Stimulated activated CD8-positive, alpha-beta memory T cell treated with anti-CD3 and anti-CD28 coated beads, Interleukin-7, amount 100 ng/mL, for 1 hour (primary cell): ENCODE measurements at places on chromosomes 7 and 10.

- no peak for DNase-seq
Observed at GRCh38 chr10:87931836-87932230, 68.4 kb downstream of the PTEN start.

DNA sequence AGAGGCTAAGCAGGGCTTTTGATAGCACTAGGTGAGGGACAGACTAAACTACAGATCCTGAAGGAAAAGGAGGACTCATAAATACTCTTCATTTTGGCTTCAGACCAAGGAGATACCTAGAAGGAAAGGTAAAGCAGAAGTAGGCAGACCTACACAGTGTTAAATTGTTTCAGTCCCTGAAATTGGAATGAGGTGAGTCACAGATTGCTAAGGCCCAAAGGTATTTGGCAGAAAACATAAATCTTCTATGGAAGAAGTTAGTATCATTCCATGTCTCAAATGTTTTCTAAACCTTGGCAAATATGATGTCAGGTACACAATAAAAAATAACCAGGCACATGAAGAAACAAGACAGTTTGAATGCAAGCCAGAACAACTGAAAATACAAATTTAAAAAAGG, 30.0 kb downstream of the MTERF1 start:
- DNase-seq, result no peak

- no peak for DNase-seq
Observed at GRCh38 chr10:119243488-119243887, 36.1 kb downstream of the GRK5 start.

- DNase-seq, result no peak
Observed at GRCh38 chr10:47036771-47037170, 125.5 kb downstream of the PTPN20 start.

DNA sequence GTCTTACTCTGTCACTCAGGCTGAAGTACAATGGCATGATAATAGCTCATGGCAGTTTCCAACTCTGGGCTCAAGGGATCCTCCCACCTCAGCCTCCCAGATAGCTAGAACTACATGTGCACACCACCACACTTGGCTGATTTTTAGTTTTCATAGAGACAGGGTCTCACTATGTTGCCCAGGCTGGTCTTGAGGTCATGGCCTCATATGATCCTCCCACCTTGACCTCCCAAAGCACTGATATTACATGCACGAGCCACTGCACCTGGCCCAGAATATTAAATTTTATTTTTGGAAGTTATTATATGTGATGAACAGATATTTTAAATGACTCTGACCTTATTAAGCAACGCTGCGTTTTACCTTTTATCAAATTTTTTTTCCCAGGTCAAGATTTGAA, 94.4 kb downstream of the PODXL start:
- no peak for DNase-seq

- DNase-seq, result no peak
Observed at GRCh38 chr10:109893386-109893785, 29.9 kb downstream of the XPNPEP1 start.

DNA sequence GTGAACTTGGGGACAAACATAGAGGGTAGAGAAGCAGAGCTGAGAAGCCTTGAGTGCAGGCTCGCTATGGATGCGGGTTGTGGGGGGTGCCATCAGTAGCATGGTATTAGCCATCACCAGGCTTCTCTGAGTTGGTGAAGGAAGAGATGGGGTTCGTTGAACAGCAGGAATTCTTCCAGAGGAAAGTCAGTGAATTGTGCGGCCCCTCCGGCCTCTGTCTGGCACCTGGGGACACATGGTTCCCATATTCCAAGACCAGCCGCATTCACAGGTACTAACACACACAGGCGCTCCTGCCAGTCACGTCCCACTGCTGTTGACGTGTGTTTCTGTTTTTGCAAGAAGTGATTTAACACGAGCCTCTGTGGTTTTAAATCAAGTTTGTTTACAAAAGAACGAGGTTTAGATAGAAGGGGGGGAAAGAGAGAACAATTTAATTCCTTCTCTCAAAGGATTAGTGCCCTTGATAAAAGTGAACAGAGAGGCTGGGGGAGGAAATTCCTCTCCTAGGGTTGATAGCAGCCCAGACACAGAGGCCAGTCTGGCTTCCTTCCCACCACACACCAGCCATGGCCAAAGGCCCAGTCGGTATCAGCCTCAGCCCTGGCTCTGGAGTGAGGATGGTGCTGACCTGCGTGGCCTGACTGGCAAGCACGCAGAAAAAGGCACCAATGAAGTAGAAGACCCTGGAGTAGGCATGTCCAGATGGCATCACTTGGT, 252.6 kb upstream of the IGFBP3 start:
- no peak for DNase-seq

GRCh38 chr7:7702826-7703225, 15.6 kb downstream of the RPA3 start:
- DNase-seq, result no peak

GRCh38 chr7:151047976-151048815, at the start of gene ASIC3:
ASIC3 (plus strand) TSS chr7:151048531; CDS start chr7:151048886, 355 bp downstream.
- DNase-seq, result no peak

- DNase-seq, result no peak
Observed at GRCh38 chr10:10528563-10528910, 489.1 kb upstream of the CELF2 start.

DNA sequence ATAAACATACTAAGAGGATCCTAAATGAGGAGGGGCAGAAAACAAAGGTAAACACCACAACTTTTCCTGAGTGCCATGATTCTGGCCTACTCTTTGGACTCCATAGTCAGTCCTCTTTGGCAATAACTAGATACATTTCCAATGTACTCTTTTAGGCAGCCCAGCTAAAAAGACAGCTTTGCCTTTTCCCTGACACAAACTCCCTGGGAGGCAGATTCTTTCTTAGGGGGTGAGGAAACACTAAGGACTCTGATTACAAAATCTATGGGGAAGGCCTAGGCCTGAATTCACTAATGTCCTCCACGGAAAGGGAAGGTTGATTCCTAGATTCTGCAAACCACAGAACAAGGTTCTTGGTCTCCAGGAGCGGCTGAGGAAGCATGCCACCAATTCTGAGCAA, 25.8 kb downstream of the FBXW4 start:
- no peak for DNase-seq

GRCh38 chr7:149285603-149286002, 23.6 kb downstream of the ZNF783 start:
- no peak for DNase-seq

DNA sequence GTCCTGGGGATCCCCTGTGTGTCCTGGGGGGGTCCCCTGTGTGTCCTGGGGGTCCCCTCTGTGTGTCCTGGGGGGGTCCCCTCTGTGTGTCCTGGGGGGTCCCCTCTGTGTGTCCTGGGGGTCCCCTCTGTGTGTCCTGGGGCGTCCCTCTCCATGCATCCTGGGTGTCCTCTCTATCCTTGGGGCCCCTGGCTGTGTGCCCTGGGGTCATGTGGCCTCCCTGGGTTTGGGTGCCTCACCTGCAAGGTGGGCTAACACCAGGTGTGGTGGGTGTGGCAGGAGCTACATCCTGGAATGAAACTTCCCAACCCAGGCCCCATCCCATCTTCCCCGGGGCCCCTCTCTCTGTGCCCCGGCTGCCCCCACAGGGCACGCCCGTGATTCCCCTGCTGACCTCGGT, 4.9 kb downstream of the CYP2W1 start:
- DNase-seq, result no peak

- no peak for DNase-seq
Observed at GRCh38 chr7:29564496-29565223, 1.0 kb downstream of the PRR15 start.
